Stimulated activated CD8-positive, alpha-beta memory T cell treated with anti-CD3 and anti-CD28 coated beads, Interleukin-4, amount 100 ng/mL, for 1 hour (primary cell): ENCODE measurements at places on chromosomes 2 and 18.

GRCh38 chr18:60585670-60586069, 213.1 kb upstream of the MC4R start:
- no peak for DNase-seq

GRCh38 chr2:40740419-40740818, 288.5 kb upstream of the SLC8A1 start:
- no peak for DNase-seq

DNA sequence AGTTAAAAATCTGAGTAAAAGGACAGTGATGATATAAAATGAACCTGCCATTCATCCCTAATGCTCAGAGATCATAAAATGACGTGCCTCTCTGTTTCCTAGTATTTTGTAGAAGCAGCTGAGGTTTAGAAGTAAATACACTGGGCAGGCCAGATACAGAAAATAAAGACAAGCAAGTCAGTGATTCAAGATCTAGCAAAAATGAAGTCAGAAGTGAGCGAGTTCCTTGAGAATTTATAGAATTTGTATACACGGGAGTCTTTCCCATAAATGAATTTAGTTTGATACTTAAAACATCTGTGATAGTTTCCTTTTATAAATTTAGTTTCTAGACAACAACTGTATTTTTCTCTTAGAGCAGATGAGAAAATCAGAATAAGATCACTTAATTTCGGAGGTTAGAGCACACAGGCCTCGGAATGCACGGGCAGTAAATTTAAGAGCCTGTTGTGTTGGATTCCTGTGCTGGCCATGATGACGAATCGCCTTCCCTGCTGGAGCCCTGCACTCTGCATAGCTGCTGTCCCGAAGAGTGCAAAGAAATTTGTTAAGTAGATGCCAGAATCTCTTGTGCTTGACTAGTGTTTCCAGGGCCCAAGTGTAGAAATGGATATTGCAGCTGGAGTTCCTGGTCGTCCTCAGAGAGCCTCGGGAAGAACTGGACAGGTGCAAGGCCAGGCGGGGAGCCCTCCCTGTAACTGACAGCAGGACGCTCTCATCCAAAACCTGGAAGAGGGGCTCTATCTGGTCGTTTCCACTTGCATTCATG, 83.7 kb upstream of the RBM44 start:
- no peak for DNase-seq

DNA sequence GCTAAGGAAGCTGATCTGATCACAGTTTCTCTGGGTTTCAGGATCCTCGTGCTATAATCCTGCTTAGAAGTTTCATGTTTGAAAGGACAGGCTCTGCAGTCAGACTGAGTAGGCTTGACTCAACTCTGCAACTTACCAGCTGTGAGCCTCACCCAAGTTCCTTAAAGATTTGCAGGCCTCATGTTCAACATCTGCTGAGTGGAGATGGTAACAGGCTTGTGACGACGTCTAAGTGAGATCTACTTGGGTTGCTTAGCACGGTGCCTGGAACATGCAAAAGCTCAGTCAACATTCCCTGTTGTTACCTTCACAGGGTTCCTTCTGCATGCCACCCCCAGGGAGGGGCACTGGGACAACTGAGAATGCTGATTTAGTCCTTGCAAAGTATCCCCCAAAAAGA, 164.2 kb downstream of the C1D start:
- no peak for DNase-seq

- no peak for DNase-seq
Measured at GRCh38 chr2:119224391-119225104, 914 bp downstream of the STEAP3 start.

DNA sequence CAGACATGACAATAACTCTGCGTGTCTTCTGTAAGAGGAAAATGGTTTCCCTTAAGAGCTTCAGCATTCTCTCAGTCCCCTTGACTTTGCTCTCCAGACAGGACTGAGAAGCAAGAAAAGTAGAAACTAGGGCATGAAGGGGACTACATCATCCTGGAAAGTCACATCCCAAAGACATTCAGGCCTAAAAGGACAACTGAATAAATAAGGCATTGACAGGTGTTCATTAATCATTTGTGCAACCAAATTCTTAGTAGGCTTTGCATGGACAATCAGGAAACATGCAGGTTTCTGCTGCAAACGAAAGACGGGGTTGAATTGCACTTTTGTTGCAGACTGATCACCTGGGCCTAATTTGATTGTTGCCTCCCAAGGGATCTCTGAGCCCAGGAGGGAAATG, 1.2 kb upstream of the SGPP2 start:
- DNase-seq, result no peak

DNA sequence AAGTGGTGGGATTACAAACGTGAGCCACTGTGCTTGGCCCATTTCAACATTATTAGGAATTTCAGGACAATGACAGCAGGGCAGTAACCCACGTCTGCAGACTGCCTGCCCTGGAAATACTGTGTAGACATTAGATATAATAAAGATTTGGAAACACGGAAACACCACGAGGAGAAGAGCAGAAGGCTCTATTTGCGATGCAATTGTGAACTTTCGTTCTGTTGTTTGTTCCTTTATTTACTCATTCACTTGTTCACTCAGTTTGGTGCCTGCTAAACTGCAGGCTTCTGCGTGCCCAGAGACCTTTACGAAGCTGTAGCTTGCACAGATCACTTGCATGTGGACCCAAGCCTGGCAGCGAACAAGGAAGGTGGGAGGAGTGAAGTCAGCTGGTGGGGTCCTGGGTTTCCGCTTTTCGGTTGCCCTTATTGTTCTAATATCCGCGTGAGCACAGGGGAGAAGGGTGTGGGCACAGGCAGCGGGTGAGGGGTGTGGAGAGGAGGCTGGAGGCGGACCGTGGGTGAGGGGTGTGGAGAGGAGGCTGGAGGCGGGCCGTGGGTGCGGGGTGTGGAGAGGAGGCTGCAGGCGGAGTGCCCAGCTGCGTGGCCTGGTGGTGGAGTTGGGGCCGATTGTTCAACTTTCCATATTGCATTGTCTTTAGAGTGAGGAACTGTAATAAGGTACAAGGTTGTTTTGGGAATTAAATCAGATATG, 3.4 kb downstream of the COLEC11 start:
- no peak for DNase-seq

- no peak for DNase-seq
Measured at GRCh38 chr18:68417826-68418225, 297.1 kb downstream of the TMX3 start.

DNA sequence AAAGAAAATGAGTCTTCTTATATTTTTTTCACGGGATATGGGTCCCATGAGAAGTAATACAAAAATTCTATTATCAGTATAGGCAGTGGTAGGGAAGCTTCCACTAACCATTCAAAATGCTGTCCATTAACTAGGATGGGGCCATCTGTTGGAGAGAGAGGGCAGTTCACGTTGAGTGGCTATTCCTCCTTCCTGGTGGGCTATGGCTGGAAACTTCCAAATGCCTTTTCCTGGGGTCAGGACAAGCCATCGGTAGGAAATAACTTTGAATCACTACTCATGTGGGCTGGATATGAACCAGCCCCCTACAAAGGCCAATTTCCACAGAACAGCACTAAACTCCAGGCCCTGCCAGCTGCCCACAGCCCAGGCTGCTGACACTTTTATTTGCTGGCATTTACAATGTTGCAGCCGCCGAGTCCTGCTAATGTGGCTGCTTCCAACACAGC, 156.1 kb upstream of the HNRNPA3 start:
- no peak for DNase-seq

- DNase-seq, result no peak
Measured at GRCh38 chr2:151258121-151258520, 3.5 kb downstream of the RBM43 start.

DNA sequence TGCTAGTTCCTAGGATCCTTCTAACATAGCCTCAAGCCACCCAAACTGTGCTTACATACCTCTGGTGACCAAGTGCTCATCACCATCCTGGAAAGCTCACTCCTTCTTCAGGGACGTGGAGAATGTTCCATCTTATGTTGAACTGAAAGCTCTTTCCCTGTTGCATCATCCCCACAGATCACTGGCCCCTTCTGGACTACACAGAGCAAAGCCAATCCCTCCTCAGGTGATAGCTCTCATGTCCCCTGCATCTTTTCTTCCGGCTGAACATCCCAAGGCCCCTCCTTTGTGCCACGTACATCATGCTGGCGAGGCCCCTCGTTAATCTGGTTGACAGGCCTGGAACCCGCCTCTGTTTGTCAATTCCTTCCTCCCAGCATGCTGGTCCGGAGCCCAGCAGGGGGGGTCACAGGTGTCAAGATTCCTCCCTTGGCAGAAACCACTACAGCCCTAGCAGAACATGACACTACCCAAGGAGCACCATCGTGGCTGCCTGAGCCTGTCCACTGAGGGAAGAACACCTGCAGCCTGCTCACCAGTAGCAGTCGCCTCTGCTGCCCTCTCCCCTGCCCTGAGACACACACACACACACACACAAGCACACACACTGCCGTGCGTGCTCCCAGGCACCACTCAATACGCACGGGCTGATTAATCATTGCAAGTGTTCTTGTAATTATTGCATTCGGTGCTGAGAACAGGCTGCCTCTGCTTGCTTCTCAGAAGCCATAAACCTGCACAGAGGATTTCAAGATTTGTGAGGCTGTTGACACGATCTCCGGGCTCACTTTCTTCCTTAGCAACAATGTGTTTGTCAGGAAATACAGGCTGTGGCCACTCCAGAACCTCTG, 6.3 kb upstream of the KCNK3 start:
- DNase-seq, result no peak

GRCh38 chr2:58046335-58046584, 346 bp upstream of the VRK2 start:
- no peak for DNase-seq

- no peak for DNase-seq
Measured at GRCh38 chr2:68258851-68259250, 6.5 kb upstream of the PPP3R1 start.

GRCh38 chr2:240836781-240837467, 16.9 kb upstream of the KIF1A start:
- DNase-seq, result no peak

GRCh38 chr2:176516051-176516602, 246.9 kb downstream of the MTX2 start:
- no peak for DNase-seq

- DNase-seq, result no peak
Measured at GRCh38 chr18:73908323-73908722, 239.3 kb downstream of the FBXO15 start.

- no peak for DNase-seq
Measured at GRCh38 chr18:43484710-43485109, 207.4 kb upstream of the SYT4 start.

DNA sequence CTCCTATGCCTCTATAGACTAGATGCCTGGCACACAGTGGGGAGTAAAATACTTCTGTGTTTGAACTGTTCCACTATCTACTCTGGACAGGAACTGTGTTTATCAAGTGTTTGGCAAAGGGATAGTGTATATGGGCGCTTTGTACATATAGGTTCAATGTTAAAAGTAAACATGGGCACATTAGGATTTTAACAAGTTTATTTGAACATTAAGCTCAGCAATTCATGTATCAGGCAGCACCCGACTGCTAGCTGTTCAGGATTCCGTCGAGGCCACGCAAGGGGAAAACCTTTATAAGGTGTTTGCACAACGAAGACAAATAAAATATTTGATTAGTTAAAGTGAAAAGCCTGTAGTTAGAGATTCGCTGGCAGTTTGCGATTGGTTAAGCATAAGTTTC, 43.4 kb upstream of the ROCK2 start:
- no peak for DNase-seq

GRCh38 chr18:46915800-46916550, 1.3 kb downstream of the PIAS2 start:
- DNase-seq, result no peak

- DNase-seq, result no peak
Measured at GRCh38 chr2:393711-394696, 106.1 kb upstream of the ALKAL2 start.

- DNase-seq, result no peak
Measured at GRCh38 chr2:14363137-14363536, 269.4 kb upstream of the LRATD1 start.

DNA sequence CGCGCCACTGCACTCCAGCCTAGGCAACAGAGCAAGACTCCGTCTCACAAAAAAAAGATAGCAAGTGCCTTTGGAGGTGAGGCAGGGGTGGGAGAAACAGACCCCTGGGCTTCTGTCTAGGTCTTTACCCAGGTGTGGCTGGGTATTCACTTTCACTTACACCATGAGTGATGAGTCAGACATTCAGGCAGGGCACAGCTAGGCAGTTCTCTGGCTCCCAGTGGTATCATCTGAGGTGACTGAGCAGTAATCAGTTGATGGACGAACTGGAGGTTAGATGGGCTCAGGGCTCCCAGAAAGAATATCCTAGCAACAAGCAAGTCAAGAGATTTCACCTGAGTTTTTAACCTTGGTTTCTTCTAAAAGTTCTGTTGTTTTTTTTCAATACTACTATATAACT, 107.0 kb upstream of the RAB6C start:
- DNase-seq, result no peak

DNA sequence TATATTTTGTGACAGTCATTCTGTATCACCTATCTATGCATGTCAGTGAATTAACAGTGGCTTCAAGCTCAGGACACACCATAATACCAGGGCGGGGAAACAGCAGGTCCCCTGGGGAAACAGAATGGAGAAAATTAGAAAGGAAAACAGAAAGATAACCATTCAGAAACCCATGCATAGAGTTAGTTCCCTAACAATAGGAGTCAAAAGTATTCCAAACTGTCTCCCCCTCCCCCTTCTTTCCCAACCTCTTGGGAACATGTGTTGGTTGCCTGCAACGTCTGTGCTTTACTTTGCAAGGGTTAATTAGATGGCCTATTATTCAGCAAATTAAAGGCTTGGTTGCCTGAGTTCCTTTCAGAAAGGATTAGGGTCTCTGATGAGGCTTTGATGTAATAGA, 176.4 kb downstream of the MYO3B start:
- DNase-seq, result no peak

DNA sequence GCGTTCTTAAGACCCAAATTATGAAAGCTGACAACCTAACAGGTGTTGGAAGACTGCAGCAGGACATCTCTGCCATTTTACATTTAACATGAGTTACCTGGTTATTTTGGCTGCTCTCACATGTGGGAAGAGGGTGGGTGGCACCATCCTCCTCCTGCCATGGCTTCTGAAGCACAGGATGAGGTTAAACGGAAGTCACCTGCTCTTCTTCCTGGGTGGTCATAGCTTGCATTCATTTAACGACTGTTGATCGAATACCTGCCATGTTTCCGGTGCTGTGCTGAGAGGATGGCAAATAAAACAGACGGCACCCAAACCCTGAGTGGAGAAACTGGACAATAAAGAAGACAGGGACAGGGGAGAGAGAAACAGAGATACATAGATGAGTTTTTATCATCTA, 118.0 kb downstream of the RHBDD1 start:
- no peak for DNase-seq

DNA sequence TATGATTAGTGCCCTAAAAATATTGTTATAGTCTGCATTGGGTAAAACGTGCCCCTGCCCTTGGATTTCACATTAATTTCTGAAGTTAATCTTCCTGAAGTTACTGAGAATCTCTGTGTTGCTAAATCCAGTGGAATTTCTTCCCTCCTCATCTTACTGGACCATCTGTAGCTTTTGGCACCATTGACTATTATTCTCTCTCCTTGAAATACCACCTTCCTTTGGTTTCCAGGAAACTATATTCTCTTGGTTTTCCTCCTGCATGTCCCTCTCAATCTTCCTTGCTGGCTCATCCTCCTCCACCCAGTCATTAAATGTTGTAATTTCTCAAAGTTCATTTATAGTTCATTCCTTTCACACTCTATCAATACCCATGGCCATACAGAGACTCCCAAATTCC, 110.6 kb upstream of the SLC35G4 start:
- DNase-seq, result no peak
